ENCODE measurements at places on chromosomes 1 and 21.
A peak's percentile ranks its signal among the peaks of the same experiment; 100 is the strongest.

- peak; percentile 15 for DNase-seq
These were observed 16.9 kb upstream of the GNG12 start for GRCh38 chr1:67850151-67850551.

GRCh38 chr1:6166655-6167390 lies 13.3 kb downstream of the CHD5 start:
- DNase-seq: no peak

DNA sequence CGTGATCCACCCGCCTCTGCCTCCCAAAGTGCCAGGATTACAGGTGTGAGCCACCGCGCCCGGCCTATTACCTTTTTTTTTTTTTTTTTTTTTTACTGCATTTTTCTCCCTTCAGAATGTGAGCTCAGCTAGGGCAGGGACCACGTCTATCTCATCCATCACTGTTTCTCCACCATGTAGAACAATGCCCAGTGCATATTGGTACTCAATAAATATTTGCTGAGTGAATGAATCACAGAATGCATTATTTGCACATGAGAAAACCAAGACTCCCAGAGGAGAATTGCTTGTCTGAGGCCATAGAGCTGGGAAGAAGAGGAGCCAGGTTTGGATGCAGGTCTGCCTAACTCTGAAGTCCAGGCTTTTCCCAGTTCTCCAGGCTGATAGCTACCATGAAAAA lies 8.2 kb upstream of the SLC9A1 start:
- no peak for DNase-seq

DNA sequence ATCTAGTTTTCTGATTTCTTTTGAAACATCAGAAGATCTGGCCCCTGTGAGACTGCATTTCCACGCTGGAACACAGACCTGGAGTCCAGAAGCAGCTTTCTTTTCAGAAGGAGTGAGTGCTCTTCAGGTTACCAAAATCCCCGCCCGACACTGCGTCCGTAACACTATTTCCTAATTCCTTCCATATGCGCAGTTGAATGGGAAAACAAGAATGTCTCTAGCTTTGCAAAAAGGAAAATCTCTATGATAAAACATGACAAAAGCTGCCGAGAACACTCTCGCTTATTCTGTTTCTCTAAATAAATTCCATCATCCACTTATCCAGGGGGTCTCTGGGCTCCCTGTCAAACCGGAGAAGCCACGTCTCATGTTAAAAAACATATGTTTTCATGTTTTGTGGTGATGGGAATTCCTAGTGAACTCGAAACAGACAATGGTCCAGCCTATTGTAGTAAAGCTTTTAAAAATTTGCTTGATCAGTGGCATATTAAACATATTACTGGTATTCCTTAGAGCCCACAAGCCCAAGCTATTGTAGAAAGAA lies 67.7 kb downstream of the PLD5 start:
- DNase-seq: no peak

- no peak for DNase-seq
These were observed 72.7 kb upstream of the FAM20B start for GRCh38 chr1:178953034-178953433.

DNA sequence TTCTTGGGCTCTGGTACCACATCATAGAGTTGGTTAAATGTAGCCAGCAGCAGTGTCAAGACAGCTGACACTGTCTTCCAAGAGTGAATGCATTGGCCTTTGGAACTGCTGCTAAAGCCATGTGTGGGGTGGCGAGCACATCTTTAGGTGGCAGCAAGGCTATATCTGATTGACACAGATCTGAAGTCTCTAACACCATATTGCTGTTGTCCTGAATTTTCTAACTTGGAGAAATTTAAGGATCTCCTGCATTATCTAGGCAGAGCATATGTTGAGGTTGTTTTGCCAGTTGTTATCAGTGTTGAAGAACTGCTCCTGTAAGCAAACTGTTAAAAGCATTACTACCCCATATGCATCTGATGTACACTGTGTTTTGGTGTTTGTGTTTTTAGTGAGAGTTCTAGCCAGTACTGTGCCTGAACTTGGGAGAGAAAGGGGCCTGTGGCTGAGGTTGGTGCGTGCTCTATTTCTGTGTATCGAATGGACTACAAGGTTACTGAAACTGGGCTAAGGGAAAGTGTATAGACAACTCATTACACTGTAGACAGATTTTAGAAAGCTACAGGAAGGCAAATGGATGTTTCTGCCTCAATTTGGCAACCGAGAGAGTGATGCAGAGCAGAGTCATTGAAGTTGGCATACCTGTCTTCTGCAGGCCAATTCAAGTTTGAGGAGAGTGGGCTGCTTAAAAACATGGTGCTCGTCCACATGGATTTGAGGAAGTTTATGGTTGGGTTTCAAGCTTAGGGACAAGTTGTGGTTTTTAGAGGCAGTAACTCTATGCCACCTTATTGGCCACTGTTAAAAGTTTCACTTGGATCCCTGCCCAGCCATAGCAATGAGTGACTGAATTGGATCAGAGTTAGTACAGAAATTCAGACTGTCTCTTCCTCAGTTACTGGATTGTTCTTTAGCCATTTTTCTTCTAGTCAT lies 16.9 kb downstream of the DYRK3 start:
- DNase-seq: peak; percentile 74

DNA sequence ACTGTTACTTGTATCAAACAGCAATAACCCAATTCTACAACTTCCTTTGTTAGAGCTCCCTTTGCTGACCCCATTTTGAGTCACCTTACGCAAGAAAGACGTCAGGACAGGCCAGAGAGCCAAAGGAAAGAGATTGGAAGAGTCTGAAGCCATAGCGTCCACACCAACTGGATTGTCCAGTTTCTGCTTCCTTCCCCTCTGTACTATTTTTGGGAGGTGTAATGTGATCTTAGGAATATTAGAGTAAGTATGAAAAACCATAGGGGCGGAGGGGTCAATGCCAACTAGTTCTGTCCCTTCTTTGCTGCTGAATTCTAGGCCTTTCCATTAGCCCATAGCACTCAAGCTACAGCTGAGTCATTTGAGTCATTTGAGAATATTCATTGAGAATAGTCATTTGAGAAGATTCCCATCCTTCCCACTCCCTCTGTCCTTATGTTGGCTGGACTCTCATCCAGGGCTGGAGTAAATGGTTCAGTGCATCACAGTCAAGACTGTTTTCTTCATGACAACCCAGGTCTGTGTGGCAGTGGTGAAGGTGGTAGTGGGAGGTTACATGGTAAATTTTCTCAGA lies 14.8 kb upstream of the NFIA start:
- DNase-seq: no peak

GRCh38 chr1:244614113-244614836 lies 38.7 kb upstream of the DESI2 start:
- DNase-seq: no peak

DNA sequence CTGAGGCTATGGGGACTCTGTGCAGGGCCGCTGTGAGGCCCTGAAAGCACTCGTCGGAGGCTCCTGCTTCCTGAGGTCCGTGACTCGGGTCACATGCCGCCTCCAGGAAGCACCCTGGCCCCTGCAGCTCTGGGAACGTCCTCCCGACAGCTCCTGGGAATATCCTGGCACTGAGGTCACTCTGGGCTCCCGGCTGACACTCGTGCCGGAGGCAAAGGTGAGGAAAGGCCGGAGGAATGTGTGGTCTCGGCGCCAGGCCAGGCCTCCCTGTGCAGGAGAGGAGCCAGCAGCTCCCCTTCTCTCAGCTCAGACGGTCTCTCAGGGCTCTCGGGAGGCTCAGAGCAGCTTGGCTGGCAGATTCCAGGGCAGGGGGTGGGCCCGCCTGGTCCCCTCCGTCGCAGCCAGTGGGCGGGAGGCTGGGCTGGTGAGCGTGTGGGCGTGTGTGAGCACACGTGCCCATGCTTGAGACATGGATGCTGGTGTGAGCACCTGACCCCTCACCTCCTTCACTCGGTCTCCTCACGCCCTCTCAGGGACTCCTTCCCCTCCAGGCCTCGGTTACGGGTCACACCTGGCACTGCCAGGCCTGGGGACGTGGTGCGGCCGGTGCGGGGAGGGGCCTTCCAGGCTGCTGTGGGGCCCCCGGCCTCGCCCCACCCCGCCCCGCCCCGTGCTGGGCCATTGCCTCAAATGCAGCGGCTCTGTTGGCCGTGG lies 5.5 kb upstream of the RNF223 start:
- DNase-seq: peak; percentile 64

DNA sequence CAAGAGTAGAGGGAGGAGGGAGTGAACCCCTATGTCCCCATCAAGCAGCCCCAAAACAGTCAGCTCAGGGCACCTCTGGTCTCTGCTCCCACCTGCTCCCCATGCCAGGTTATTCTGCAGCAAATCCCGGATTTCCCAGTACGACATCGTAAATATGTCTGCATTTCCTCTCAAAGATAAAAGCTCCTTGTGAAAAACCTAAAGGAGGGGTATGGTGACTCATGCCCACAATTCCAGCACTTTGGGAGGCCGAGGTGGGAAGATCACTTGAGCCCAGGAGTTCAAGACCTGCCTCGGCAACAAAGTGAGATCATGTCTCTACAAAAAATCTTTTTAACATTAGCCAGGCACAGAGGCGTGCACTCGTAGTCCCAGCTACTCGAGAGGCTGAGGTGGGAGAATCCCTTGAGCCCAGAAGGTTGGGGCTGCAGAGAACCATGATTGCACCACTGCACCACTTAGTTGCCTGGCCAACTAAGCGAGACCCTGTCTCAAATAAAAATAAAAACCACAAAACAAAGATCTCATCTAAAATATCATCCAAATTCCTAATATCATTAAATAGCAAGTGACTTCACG lies 7.1 kb downstream of the ACOT7 start:
- no peak for DNase-seq

- DNase-seq: peak; percentile 28
These were observed 45.3 kb upstream of the MTF2 start for GRCh38 chr1:93033785-93034184.

GRCh38 chr1:21217812-21218596 lies 41.3 kb upstream of the EIF4G3 start:
- peak; percentile 71 for DNase-seq

GRCh38 chr1:15323351-15323988 lies 76.4 kb downstream of the FHAD1 start:
- DNase-seq: peak; percentile 73

- DNase-seq: no peak
These were observed 7.7 kb downstream of the S100PBP start for GRCh38 chr1:32825181-32825580.

DNA sequence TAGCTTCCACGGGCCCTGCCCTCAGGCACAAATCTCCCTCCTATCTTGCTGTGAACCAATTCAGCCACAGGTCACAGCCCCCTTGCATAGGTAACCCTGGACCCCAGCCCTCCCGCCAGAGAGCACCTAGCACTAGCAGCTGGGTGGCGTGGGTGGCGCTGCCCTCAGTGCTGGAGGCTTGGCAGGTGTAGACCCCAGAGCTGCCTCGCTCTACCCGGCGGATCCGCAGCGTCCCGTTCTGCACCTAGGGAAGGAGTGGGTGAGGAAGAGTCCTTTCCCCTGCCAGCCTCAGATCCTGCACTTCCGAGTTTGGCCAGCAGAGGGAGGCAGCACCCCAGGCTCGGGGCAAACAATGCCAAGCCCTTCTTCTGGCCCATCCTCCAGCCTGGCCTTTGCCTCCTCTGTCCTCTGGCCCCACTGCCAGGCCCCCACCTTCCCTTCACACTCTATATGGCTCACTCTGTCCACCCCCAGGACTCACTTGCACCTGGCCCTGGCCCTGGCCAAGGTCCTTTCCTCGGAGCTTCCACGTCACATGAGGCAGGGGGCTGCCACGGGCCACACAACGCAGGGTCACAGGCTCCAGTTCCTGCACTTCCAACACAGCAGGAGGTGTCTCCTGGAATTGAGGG lies 9.0 kb downstream of the IGSF9 start:
- DNase-seq: peak; percentile 81

DNA sequence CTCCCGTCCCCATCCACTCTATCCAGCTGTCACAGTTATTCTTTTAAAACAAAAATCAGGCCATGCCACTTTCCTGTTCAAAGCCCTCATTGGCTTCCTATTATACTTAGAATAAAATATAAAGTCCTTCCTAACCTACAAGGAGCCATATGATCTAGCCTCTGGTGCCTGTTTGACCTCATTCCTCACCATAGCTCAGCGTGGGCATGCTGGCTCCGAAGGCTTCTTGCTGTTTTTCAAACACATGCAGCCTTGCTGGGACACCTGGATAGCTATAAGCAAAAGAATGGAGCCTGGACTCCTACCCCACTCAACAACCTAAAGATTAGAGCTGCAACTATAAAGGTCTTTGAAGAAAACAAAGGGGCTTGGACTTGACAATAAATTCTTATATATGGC lies 23.7 kb downstream of the DHCR24 start:
- DNase-seq: no peak

DNA sequence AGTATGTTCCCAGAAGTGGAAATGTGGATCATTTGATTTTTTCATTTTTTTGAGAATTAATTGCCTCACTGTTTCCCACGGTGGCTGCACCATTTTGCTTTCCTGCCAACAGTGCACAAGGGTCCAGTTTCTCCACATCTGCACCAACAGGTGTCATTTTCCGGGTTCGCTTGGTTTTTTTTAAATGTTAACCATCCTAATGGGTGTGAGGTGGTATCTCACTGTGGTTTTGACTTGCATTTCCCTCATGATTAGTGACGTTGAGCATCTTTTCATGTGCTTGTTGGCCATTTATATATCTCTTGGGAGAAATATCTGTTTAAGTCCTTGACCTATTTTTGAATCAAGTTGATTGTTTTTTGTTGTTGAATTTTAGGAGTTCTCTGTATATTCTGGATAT lies 3.0 kb downstream of the COL6A2 start:
- no peak for DNase-seq

DNA sequence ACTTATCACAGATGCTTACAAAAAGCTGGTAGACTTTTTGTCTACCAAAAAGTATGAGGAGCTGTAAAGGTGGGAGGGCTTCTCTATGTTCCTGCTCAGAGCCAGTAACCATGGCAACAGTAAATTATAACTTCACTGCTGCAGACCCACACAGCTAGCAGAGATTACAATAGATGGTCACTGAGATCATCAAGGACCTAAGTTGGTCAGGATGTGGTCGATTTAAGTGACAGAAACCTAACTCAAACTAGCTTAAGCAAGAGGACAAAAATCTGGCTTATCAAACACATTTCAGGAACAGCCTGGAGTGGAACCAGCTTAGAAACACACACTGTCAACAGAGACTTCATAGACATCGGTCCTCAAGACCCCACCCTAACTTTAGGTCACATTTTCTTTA lies 113.4 kb upstream of the ATP1A1 start:
- no peak for DNase-seq

GRCh38 chr1:42676534-42677087 lies 5.6 kb upstream of the YBX1 start:
- no peak for DNase-seq

- DNase-seq: no peak
These were observed 348.7 kb upstream of the AJAP1 start for GRCh38 chr1:4305526-4306301.

- DNase-seq: no peak
These were observed 178.5 kb upstream of the DEPDC1 start for GRCh38 chr1:68675336-68675735.

GRCh38 chr1:189708674-189709073 lies 769.0 kb downstream of the BRINP3 start:
- DNase-seq: no peak

- DNase-seq: no peak
These were observed 100.1 kb downstream of the MAB21L3 start for GRCh38 chr1:116211294-116211693.

GRCh38 chr1:234963904-234964702 lies 164.5 kb downstream of the TOMM20 start:
- no peak for DNase-seq

- DNase-seq: no peak
These were observed 113.1 kb upstream of the ESRRG start for GRCh38 chr1:216836316-216836715.

- DNase-seq: no peak
These were observed 6.8 kb upstream of the EFCAB14 start for GRCh38 chr1:46725736-46726108.

All from K562 (cell line).